Activated B cell treated with CpG ODN at 0.5 μM for 24 hours (primary cell): ENCODE measurements at places on chromosomes 2 and 18. TPM values are rescaled to one million over a fixed set of nuclear protein-coding genes. Genes with fewer than 3 reads are reported as not detected.

DNA sequence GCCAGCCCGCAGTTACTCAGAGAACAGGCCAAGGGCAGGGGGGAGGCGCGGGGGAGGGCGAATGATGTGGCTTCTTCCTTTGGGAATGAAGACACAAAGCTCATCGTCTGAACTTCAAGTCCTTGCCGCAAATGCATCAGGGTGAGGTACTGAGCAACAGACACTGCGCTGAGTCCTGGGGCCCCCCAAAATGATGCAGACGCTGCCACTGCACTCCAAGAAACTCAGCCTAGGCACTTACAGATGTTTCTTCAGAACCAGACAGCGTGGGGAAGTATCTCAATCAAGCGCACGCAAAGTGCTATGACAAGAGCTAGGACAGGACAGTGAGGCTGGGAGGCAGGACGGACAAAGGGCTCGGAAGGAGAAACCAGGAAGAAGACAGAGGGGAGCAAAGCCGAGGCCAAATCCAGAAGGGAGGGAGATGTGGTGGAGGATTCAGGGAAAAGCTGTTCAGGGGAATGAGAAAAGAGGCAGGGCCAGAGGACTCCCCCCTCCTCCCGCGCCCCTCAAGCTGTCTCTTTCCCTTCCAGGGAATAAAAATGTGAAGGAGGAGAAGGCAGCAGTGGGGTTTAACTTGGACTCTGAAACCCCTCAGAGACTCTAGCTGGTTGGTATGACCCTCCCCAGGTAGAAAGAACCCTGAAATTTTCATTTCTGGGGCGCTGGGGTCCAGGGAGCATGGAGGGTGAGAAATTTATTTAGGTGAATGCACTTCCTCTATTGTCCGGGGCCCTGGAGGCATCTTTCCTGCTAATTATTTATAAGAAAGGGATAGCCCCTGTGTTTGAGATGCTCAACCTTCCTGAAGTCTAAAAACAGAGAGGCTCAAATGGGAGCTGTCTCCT, 34.9 kb downstream of the CIB4 start:
- H3K27me3 ChIP-seq: peaks cover 18% of the 10 kb centered on the region
- DNase-seq: no peak
- no peak overlapping the region for H3K27ac ChIP-seq
- H3K4me1 ChIP-seq: peaks cover 17% of the 10 kb centered on the region
- H3K36me3 ChIP-seq: no peaks in the 10 kb centered on the region
- H3K4me3 ChIP-seq: no peak overlapping the region

DNA sequence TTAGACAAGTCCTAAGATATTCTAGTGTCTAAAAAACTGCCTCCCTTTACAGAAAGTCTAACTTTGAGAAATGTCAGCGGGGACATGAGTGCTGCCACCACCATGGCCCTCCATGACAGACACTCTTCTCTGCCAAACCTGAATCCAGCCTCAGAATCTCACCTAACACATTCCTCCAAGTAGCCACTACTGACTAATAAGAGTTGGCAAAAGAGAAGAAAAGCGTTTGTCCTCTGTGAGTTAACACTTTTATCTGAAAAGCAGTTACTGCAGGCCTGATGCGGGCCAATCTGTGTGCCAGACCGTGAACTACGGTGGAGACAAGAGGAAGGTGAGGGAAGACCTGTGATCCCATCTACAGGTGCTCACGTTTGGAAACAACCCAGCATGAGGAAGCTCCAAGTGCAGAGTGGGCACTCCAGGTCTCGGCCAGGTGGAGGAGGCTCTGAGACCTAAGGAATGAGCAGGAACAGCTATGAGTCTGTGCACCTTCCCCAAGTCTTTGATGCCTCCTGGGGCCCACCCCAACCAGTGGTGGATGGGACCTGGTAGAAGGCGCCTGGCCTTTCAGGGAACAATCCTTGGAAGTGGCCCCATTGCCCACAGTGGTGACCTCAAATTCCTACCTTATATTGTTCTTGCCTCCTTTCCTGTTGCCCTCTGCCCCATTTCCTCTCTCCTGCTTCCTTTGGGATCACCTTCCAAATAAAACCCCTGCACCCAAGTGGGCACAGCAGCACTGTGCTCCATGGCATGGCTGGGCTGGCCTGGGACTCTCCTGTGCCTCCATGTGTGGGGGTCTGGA, 91.6 kb downstream of the BIN1 start:
- no peak overlapping the region for H3K27ac ChIP-seq
- no peaks in the 10 kb centered on the region for H3K4me1 ChIP-seq
- no peak overlapping the region for H3K4me3 ChIP-seq
- H3K27me3 ChIP-seq: peaks cover 21% of the 10 kb centered on the region

- DNase-seq: no peak
- H3K4me1 ChIP-seq: no peaks in the 10 kb centered on the region
- no peaks in the 10 kb centered on the region for H3K36me3 ChIP-seq
These were observed 304.0 kb downstream of the LNPK start for GRCh38 chr2:175698061-175698460.

- H3K4me3 ChIP-seq: no peak overlapping the region
- no peak overlapping the region for H3K27ac ChIP-seq
- no peaks in the 10 kb centered on the region for H3K27me3 ChIP-seq
- peaks cover 53% of the 10 kb centered on the region for H3K36me3 ChIP-seq
- no peak for DNase-seq
These were observed 13.3 kb downstream of the BABAM2 start for GRCh38 chr2:27903649-27904404.

- no peaks in the 10 kb centered on the region for H3K4me1 ChIP-seq
- no peak overlapping the region for H3K4me3 ChIP-seq
- H3K27ac ChIP-seq: no peak overlapping the region
- peaks cover 2% of the 10 kb centered on the region for H3K27me3 ChIP-seq
These were observed 428.7 kb upstream of the ACVR2A start for GRCh38 chr2:147416099-147416498.

GRCh38 chr2:216279031-216279430, 93.3 kb downstream of the MARCHF4 start:
- H3K36me3 ChIP-seq: no peaks in the 10 kb centered on the region
- no peak for DNase-seq

DNA sequence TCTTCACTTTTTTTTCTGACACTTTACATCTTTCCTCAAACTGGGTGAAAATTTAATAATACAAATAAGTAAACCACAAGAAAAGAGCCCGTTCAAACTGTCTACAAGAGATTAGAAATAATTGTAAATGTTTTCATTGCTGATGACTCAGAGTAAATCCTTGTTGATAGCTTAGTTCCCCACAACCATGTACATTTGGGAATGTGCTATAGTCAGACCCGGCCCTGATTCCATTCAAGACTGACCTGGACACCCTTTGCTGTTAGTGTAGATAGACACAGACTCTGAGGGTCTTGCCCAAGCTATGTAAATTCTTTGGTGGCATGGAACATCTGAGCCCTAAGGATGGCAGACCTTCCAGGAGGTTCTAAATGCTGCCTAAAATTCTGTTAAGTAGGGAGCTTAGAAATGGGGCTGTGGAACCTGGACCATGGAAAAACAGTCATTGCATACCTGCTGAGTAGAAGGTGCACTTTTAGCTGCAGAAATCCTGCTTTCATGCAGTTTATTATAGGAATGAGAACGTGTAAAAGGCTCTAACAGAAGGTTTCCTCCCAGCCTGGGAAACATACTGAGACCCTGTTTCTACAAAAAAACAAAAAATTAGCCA, 3.7 kb downstream of the MALT1 start:
- H3K36me3 ChIP-seq: peaks cover 39% of the 10 kb centered on the region
- no peaks in the 10 kb centered on the region for H3K27me3 ChIP-seq
- DNase-seq: no peak
- H3K27ac ChIP-seq: no peak overlapping the region

DNA sequence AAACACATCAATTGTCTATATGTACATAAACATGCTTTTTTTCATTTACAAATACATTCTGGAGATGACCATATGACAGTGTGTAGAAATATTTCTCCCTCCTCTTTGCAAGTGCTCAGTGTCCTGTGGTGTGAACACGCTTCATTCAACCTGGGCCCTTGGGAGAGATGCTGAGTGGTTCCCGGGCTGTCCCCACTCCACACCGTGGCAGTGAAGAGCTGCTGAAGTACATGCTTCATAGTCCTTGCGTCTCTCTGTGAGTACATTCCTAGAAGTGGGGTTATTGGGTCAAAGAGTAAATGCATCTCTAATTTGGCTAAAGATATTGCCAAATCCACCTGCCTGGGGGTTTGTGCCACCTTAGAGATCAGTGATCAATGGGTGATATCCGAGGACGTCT, 6.5 kb upstream of the GPR35 start:
- peaks cover 6% of the 10 kb centered on the region for H3K27me3 ChIP-seq
- H3K27ac ChIP-seq: no peak overlapping the region
- H3K36me3 ChIP-seq: peaks cover 2% of the 10 kb centered on the region
- H3K4me3 ChIP-seq: no peak overlapping the region
- DNase-seq: no peak

GRCh38 chr2:3459185-3460015, 59.9 kb downstream of the ADI1 start:
- H3K4me1 ChIP-seq: peaks cover 13% of the 10 kb centered on the region
- H3K36me3 ChIP-seq: peaks cover 56% of the 10 kb centered on the region
- no peak overlapping the region for H3K4me3 ChIP-seq
- DNase-seq: no peak

Gene USP14
- 53.1 and 53.9 TPM in 2 replicates for total RNA-seq

Gene AP1S3
- 46.0 and 46.3 TPM in 2 replicates for total RNA-seq

Gene ALKAL2
- not detected in 2 replicates for total RNA-seq

Gene RASGRP3
- total RNA-seq: 179 and 205 TPM in 2 replicates
